T-helper 22 cell (primary cell): ENCODE measurements at places on chromosomes 12 and 14.

GRCh38 chr12:27213830-27214787, 30.0 kb upstream of the STK38L start:
- DNase-seq: no peak

GRCh38 chr12:122527478-122527944, 462 bp downstream of the KNTC1 start:
- DNase-seq: peak; percentile 8

GRCh38 chr12:18375131-18375530, 113.8 kb downstream of the PIK3C2G start:
- DNase-seq: no peak

- DNase-seq: no peak
Observed at GRCh38 chr12:67211494-67211893, 57.7 kb upstream of the CAND1 start.

DNA sequence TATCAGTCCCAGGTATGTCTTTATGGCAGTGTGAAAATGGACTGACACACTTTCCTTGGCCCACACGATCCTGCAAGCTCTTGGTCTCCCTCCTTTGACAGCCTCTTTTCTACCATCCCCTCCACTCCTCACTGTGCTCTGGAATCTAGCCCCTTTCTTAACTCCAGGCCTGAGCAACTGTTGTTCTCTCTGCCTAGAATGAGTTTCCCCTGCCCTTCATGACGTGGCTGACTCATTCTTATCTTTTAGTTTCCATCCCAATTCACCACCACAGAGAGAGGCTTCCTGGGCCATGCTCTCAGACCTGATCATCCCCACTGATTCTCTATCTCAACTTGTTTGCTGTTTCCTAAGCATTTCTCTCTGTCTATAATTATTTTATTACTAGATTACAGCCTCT, 157.4 kb upstream of the HMGA2 start:
- DNase-seq: no peak

GRCh38 chr12:45093051-45093450, 42.2 kb upstream of the DBX2 start:
- DNase-seq: no peak

DNA sequence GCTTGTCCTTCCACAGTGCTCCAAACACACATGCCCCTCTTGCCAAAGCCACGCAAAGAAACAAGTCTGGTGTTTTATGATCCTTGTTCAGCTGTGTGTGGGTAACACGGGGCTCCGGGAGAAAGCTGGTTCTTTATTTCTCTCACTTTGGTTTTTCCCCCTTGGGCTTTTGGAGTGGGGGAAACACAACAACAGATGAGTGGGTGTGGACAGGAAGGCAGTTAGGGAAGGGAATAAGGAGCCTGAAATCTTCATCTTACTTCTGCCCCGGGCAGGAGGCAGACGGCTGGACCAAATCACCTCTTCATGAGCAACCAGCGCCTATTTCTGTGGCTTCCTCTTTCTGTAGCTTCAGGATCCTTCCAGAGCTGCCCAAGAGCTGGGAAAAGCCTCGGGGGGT, 218.5 kb downstream of the PHETA1 start:
- no peak for DNase-seq

DNA sequence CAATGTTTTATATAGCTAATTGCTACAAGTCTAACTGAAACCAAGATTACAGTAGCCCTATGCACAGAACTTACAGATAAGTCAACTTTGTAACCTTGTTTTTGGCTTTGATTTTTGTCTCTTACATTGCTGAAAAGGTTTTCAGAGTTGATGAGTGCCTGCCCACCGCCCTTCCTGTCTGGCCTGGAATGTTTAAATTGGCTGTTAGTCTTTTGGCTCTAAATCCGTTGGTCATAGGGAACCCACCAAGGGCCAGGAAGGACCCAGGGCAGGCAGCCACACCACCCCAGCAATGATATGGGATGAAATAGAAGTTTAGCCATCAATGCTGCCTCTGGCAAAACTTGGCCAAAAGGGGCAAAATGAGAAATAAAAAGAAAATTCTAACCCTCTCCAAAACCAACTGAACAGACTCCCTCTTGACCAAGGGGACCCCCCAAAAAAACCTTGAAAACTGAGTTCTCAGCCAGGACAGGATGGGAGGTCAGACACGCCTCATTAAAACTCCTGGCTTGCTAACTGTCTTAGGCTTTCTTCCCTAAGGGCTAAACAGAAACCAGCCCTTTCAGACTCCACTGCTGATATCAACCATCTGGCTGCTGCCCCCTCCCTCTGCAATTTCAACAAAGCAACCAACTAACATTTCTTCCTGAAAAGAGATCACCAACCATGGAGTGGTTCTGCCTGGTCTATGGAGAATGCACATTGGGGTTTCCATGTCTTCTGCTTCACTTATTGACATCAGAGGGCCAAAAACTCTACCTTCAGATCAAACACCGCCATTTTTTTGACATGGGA, 242.1 kb upstream of the NOS1 start:
- DNase-seq: no peak

DNA sequence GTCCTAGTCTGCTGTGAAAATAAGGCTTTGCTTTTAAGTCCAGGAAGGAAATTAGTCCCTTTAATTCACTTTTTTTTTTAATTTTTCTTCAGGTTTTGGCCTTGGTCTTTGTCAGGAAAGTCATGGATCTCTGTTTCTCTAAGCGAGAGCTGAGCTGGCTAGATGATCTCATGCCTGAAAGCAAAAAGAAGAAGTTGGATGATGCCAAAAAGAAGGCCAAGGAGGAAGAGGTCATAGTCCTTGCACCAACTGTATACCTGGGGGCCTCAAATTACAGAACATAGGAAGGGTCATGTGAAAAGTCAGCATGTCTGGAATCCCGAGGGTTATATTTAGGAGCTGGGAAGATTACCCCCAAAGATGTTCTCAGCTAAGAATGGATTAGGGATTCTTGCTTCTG, 72.3 kb downstream of the SLC4A8 start:
- no peak for DNase-seq

DNA sequence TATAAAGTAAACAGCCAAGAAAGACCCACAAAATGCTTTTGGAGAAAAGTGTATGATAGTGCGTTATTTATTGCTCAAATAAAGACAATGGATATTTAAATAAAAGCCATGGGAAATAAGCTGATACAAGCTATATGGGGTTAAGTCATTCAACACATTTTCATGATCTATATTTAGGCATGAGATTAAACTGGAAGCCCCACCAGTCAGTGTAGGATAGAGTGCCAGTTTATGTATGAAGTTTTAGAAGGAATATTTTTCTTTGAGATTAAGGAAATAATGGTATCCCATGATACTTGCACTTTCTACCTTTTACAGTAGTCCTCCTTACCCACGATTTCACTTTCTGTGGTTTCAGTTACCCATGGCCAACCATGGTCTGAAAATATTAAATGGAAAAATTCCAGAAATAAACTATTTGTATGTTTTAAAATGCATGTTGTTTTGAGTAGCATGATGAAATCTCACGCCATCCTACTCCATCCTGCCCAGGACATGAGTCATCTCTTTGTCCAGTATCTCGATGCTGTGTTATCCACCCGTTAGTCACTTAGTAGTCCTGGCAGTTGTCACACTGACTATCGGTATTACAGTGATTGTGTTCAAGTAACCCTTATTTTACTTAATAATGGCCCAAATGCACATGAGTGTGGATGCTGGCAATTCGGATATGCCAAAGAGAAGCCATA, 22.3 kb downstream of the SYT1 start:
- no peak for DNase-seq

DNA sequence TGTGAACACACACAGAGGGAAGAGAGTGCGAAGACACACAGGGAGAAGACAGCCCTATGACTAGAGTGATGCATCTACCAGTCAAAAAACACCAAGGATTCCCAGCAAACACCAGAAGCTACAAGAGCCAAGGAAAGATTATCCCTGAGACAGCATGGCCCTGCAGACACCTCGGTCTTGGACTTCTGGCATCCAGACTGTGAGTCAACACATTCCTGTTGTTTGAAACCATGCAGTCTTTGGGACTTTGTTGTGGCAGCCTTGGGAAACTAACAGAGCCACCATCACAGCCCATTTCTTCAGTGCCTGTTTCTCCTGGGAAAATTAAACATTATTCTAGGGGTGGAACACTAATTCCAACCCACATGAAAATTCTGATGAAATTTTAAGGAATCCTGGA, 220.6 kb downstream of the GXYLT1 start:
- no peak for DNase-seq

DNA sequence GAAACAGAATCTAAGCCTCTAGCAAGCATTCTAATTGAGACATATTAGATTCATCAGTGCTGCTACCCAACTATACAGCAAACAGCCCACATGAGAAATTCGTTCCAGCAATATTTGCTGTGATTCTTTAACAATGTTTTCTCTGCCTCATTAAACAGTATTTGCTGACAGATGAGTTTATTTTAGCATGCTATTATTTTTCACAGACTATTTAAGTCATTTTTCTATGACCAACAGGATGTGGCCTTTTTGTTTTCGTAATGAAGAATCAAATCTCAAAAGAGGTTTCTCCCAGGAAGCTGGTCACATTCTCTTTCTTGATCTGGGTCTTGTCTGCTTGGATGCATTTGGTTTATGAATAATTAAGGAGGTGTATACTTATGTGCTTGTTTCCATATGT, 23.2 kb upstream of the SERPINA12 start:
- DNase-seq: no peak

DNA sequence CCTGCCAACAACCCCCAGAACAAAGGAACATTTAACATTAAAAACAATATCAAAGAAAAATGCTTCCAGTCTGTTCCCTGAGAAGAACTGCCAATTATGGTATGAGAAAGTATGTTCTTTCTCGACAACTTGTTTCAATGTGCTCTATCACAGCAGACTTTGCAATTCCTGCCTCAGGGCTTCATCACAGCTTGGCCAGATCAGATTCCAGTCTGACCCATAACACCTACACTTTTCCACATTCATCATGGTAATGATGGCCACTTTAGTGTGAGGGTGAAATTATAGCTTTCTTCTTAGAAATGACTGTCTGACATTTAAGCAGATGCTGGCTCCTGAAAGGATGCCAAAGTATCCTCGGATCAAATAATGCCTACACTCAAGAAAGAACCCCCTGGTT, 17.0 kb downstream of the NEK9 start:
- no peak for DNase-seq

DNA sequence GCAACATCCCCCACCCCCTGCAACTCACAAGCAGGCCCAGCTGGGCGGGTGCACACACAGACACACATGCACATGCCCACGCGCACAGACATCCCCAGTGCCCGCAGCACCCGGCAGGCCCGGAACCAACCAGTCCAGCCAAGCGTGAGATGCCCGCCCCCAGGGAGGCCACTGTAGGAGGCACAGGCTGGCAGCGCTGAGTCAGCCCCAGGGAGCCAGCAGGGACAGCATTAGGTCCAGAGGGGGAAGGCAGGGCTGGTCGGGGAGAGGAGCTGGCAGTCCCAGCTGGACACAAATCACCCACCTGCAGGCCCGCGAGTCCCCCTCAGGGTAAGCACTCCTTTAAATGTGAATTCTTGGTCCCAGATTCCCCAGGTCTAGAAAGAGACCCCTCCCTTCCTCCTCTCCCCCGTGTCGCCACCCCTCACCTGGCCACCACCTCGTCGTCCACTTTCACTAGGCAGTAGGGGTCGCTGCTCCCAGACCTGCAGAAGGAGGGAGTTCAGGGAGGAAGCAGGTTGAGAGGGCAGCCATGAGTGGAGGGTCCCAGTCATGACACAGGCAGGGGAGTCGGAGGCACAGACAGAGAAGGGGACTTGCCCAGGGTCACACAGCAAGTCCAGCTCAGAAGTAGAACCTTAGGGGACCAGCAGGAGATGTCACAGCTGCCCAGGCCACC, 5.0 kb downstream of the RASAL1 start:
- no peak for DNase-seq

- no peak for DNase-seq
Observed at GRCh38 chr14:61515436-61516117, 179.7 kb upstream of the HIF1A start.

DNA sequence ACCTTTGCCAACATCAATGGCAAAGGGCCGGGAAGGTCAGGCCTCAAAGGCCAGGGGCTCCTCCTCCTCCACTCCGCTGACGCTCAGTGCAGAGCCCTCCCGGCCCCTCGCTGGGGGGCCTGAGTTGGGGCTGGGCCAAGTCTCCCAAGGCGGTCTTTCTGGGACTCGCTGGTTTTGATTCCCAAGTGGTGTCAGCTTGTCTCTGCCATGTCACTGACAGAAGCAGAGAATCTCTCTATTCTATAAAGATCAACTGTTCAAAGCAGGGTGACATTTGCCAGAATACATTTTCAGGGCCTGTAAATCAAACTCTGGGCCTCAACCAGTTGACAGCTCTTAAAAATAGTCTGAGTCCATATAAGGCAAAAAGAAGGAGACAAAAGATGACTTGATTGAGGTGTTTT, 75.9 kb downstream of the CCDC88C start:
- no peak for DNase-seq

- no peak for DNase-seq
Observed at GRCh38 chr12:93419388-93420034, 22.2 kb downstream of the UBE2N start.

DNA sequence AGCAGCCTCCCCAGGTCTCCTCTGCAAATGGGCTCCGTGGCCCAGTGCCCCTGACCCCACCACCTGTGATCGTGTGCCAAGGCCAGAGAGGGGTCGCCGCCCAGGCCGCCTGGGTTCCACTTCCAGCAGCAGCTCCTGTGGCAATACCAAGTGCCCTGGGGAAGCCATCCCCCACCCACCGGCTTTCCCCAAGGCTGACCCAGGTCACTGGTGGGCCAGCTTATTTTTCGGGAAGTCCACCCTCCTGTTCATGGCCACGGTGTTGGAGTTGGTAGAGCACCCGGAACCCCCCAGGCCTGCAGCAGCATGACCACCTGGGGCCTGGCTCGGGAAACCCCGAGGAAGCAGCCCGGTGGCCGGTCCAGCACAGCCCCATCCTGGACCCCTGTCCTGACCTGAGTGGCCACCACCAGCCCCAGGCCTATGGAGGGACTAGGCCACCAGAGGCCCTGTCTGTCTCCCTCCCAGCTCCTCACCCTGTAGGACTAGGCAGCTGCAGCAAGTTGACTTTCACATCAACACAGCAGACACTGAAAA, 40.8 kb upstream of the OASL start:
- DNase-seq: no peak

DNA sequence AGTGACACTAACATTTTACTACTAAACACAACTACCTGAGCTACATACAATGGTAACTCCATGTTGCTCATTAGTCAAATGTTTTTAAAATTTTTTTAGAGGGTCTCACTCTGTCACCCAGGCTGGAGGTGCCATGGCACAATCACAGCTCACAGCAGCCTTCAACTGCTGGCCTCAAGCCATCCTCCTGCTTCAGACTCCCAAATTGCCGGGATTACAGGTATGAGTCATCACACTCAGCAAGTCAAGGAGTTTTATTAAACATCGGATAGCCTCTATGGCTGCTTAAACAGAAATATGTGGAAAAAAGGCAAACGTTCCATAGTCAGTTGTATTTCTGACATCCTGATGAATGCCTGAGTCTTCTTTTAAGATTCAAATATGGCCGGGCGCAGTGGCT, 11.1 kb upstream of the NPFF start:
- DNase-seq: no peak

GRCh38 chr12:11228296-11228879, 41.1 kb downstream of the PRB3 start:
- no peak for DNase-seq

DNA sequence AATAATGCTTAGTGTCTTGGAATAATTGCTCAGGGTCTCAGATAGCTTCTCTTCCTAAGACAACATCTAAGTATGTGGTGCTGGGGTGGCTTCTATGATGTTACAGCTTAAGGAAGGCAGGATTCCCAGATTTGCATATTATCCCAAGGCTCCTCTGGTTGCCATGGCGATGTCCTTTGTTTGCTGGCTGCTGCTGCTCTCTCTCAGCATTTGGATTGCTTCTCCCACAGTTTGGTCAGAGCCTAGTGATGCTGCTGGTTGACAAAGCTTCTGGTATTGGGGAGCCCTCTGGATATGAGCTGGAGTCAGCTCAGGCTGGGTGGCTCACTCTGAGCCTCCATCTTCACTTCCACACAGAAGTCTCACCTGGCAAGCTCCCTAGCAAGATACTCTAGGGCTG, 56.4 kb upstream of the FBXO33 start:
- no peak for DNase-seq
